ENCODE measurements at places on chromosomes 7 and 10. TPM values are rescaled to one million over a fixed set of nuclear protein-coding genes. Genes with fewer than 3 reads are reported as not detected.

DNA sequence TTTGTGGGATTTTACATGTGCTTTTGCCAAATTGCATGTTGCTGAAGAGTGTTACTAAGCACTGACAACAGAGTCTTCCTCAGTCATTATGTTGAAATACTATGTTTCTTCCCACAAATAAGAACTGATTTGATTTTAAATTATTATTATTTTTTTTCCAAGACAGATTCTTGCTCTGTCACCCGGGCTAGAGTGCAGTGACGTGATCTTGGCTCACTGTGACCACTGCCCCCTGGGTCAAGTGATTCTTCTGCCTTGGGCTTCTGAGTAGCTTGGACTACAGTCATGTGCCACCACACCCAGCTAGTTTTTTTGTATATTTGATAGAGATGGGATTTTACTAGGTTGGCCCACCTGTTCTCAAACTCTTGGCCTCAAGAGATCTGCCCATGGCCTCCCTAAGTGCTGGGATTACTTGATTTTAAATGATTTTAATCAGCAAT lies 42.3 kb downstream of the MINPP1 start:
- no peak overlapping the region for H3K4me3 ChIP-seq
- peaks cover 18% of the 10 kb centered on the region for H3K36me3 ChIP-seq
- no peak for DNase-seq
- no peaks in the 10 kb centered on the region for H3K27me3 ChIP-seq
- H3K27ac ChIP-seq = no peak overlapping the region

GRCh38 chr7:149644754-149645153 lies 128.6 kb downstream of the ZNF467 start:
- peaks cover 20% of the 10 kb centered on the region for H3K27me3 ChIP-seq
- H3K4me1 ChIP-seq = no peaks in the 10 kb centered on the region
- H3K36me3 ChIP-seq = no peaks in the 10 kb centered on the region
- no peak for DNase-seq
- no peak overlapping the region for H3K27ac ChIP-seq
- H3K4me3 ChIP-seq = no peak overlapping the region

GRCh38 chr10:86078639-86079035 lies 288.0 kb downstream of the GRID1 start:
- peaks cover 6% of the 10 kb centered on the region for H3K27me3 ChIP-seq
- no peak for DNase-seq
- peaks cover 2% of the 10 kb centered on the region for H3K4me1 ChIP-seq
- no peaks in the 10 kb centered on the region for H3K36me3 ChIP-seq
- H3K27ac ChIP-seq = no peak overlapping the region

GAD2 gene
- not detected for total RNA-seq
